ENCODE measurements at places on chromosomes 6 and 20.

- DNase-seq: no peak
Observed at GRCh38 chr20:7029019-7029418, 261.5 kb downstream of the BMP2 start.

DNA sequence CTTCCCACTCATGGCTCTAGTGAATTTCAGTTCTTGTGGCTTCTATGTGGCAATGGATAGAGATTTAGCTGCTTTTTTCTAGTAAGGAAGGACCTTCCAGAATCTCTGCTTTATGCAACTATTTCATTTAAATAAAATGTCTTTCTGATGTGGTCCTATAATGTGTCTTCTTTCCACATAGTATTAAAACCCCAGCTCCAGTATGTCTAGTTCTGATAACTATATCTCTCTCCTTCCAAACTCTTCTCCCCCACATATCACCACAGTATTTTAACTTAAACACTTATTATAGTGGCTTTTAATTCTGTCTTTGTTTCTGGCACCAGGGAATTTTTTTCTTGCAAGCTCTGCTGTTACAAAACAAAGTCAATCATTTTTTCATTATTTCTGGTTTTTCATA lies 40.6 kb upstream of the SUMO4 start:
- DNase-seq: no peak

- no peak for DNase-seq
Observed at GRCh38 chr6:119347466-119348095, 2.0 kb downstream of the MAN1A1 start.

DNA sequence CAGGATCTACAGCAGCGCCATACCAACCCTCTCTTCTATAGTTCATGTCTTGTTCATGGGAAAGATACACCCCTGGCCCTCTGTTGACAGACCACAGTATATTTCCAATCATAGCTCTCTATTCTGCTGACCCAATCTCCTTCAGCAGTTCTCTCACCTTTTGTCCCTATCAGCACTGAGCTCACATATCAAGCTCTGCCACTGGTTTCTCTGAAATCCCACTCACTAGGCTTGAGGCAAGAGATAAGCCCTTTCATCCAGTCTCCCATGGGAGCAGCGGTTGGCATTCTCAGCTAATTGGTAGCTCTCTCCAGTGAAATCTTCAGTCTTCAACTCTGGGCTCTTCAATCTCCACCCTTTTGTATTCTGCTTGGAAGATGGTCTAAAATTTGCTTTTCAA lies 313.4 kb downstream of the GJA1 start:
- no peak for DNase-seq

GRCh38 chr6:152184917-152185574 lies 377.6 kb downstream of the ESR1 start:
- DNase-seq: no peak

DNA sequence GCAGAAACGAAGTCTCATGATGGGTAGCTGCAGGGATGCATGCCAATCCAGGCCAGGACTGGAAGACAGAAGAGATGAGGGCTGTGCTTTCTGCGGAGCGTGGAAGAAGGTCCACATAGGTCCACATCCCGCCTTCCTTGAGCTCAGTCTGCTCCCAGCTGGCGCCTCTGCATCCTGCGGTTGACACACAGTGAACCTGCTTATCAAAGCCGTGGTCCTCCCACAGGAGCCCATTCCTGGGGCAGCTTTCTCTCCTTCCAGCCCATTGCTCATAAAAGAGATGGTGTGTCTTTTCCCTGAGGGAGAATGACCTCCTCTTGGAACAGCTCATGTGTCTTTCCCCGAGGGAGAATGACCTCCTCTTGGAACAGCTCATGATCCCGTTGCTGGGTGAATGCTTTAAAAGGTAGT lies 225.4 kb downstream of the CDH4 start:
- DNase-seq: no peak

DNA sequence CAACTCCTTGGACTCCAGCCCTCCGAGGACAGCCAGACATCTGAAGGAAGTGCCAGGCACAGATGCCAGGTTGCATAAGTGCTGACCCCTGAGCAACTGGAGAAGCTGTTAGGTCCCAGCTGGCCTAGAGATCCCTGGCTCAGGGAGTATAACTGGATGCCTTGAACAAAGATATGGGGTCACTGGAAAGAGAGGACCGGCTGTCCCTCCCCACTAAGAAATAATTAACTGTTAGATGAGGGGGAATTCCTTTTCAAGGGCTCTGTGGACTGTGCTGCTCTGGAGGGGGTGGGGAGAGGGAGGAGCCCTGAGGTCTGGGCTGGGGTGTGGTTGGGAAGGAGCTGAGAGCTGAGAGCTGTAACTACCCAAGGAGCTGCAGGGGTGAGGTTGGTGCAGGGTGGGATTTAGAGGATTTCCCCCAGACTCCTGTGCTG lies 39.6 kb downstream of the HLA-F start:
- no peak for DNase-seq
